ENCODE measurements at places on chromosomes 3 and 15.

GRCh38 chr15:99507016-99507503 lies 58.7 kb upstream of the MEF2A start:
- DNase-seq, result no peak

DNA sequence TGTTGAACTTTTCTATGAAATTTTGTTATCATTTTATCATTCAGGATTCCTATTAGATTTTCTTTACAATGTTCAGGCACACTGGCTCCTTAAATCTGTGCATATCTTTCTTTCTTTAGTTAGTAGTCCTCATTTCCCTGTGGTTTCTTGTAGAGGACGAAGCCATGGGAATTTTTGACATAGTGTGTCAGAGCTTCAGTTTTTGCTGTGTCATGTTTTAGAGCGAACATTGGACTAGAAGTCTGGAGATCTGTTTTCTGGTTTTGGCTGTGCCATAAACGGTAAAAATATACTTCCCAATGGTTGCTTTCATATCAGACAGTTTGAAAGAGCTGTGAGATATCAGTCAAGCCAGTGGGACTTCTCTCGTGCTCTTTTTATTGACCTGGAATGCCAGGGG lies 105.2 kb downstream of the CHCHD4 start:
- no peak for DNase-seq

DNA sequence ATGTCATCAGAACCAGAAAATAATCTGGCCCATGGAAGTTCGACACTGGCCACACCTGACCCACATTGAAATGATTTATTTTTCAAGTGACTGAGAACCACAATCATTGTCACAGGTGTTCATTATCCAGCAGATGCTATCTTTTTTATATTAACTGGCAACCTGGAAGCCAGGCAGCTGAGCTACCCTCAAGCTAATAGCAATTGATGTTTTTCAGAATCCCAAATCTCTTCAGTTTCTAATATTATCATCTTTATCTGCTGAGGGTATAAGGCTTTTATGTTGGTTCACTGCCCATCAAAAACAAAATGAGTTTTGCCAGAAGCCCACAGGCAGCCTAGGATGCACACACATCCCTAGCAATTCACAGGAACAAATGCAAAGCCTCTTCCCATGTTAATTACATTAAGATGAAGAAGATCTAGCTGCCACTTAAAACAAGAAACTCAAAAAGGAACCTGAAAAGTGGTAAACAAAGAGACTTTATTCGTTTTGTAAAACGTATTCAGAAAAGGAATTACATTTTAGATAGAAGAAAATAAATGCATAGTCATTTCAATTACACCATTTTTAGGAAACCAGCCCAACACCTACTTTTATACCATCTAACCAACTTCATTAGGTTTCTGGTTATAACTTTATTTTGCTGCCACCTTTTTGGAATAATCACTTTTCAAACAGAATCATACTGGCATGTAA lies 40.9 kb upstream of the STRIT1 start:
- DNase-seq, result no peak

DNA sequence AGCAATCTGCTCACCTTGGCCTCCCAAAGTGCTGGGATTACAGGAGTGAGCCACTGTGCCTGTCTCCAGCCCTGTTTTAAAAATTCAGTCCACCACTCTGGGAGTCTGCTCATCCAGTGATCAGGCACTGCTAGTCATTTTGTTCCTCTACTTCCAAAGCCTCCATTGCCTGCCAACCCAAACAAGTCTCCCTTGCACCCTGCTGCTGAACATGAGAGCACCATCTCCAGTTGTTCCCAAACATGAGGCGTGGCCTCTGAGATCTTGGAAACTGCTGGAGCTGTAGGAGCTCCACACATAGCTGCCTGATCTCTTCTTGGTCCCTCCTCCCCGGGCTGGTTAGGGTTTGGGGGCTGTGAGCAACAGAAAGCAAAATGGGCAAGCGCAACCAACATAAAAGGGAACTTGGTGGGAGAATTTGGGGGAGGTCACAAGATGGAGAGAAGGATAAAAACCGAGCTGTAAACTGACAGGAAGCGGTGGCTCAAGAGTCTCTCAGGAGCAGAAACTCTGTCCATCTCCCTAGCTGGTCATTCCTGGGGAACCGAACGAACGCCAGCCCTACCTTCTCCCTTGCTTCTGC lies 49.6 kb upstream of the TLE3 start:
- no peak for DNase-seq

DNA sequence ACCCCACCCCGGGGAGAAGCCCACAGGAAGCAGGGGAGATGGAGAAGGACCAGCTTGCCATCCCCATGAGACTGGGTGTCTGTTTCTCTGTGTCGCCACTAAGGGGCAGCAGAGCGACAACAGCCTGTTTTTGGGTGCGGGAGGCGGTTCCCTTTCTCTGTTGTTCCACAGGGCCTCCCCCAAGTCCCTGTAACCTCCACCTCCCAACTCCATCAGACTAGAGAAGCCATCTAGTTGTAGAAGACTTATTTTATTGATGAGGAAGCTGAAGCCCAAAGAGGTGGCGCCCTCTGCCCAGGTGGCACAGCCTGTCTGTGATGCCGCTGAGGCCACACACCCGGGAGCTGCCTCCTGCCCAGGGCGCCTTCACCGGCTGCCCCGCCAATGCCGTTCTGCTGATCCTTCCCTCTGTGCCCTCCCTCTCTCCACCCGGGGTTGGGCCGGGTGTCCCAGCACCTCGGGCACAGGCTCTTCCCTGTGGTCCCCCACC lies 3.9 kb upstream of the CCDC9B start:
- DNase-seq, result no peak

DNA sequence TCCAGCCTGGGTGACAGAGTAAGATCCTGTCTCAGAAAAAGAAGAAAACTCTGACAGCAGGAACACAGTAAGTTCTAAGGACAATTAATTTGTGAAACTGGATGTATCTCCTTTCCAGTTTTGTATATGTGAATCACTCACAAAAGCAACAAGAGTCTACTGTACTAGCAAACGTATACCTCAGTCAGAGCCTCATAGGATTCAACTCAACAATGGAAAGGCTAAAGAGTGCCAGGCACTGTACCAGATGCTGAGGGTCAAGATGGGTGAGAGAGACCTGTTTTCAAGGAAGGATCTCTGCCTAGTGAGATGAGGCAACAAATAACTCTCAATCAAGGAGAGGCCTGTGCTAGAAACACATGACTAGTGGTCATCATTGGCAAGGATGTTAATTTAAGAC lies 14.9 kb downstream of the TBL1XR1 start:
- no peak for DNase-seq

DNA sequence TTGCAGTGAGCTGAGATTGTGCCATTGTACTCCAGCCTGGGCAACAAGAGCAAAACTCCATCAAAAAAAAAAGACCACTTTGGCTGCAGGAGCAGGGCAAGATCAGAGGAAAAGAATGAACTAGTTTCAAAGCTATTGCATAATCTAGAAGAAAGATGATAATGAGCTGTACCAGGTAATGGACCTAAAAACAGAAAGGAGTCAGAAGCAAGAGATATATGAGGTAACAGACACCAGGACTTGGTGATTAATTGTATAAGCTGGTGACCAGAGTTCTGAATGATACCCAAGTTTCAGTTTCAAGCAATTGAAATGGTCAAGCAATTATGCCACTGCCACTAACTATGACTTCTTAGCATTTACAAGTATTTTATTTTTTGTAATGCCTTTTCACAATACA lies 2.9 kb downstream of the POLQ start:
- DNase-seq, result no peak
